ENCODE measurements at places on chromosomes 2 and 18.

DNA sequence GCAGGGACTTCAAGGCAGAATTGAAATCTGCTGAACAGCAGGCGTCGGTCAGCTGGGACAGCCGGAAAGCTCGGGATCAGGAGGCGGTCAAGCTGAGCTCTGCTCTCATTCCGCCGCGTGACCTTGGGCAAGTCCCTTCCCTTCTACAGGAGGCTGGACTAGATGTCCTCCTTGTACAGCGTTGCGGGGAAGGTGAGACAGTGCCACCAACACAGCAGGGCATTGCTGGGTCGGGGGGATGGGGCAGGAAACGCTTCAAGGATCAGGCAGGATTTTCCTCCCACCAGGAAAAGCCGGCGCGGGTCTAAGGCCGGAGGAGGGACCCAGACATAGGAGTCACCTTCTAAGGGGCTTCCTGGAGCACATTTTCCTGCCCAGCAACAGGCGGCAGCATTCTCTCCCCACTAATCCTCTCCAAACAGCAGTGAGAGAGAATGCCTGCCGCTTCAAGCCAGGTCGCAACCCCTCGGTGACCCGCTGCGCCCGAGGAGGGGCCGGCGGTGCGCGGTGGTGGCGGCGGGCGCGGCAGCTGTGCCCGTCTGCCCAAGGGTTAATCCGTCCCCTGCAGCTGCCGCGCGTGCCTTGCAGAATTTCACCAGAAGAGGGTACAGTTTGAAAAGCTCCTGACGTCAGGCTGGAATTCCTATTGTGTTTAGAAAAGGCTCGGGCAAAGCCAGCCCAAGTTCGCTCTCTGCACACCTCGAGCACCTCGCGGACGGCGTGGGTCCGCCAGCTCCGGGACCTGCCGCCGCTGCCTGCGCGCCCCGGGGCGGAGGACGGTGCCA is at the start of gene KCNF1:
TSS of gene KCNF1 (plus strand) at position 644 of the 785 bp plus-strand sequence. CDS start 493 bp downstream, outside the sequence.
- DNase-seq, result peak; percentile 20

DNA sequence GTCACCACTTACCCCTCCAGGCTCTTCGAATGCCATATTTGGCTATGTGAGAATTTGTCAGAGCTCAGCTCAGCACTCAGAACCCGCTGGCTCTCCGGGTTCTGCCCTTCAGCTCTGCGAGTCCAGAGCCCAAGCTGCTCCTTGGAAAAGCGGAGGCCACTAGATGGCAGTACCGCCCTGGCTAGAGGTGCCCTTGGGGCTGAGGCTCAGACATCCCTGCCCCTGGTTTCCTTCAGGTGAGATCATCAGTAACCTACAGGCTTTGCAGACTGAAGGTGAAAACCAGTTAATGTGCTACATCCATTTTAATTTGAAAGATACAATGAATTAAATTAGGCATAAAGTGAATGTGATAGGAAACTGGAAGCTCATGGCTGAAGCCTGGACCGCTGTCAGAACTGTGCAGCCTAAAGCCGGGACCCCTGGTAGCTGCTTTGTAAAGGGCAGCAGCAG is 285.6 kb downstream of the AGAP1 start:
- DNase-seq, result peak; percentile 26

DNA sequence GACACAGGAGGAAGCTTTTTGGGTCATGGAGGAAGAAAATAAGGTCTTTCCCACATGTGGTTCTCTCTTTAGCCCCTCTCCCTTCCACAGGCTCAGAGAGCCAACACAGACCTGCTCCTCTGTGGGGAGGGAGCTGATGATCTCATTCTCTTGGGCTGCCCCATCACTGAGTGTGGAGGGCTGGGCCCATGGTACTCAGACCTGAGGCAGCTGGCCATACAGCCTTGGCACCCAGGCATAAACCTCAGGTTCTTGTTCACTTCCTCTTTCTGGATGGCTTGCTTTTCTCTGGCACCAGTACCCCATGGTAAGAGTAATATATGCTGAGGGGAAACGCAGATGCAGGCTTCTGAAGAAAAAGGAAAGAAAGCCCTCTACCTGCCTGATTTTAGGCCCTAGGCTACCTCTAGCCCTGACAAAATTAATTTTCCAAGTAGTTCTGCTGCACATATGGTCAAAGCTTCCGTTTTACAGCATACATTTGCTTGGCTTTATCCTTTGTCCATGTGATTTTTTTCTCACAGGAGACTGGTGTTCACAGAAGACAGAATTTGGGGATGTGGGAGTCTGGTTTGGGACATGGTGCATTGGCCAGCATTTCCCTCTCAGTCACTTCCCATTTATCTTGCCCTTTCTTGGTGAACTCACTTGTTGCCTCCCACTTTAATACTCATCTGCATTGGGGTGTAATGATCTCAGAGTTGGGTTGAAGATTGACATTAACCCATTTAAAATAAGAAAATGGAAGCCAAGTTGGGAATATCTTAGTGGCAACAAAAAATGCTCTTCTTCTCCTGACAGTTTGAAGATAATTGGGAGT is 11.1 kb downstream of the DHRS9 start:
- DNase-seq, result no peak

DNA sequence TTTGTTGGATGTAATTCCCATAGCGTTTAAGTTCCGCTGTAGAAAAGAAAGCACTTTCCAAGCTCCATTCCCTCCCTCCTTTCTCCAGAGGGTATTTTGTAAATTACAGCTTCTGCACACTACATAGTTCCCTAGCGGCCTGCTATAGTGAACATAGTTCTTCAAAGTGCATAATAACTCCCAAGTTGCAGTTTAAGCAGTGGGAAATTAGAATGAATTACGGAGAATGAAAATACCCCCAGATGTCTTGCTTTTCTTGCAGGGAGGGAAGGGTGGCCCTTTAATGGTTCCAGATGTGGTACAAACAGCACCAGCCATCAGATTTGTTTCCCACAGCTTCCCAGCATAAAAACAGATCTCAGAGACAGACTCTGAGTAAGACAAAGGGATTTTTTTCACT is 893.9 kb downstream of the SUCLG1 start:
- DNase-seq, result peak; percentile 78

DNA sequence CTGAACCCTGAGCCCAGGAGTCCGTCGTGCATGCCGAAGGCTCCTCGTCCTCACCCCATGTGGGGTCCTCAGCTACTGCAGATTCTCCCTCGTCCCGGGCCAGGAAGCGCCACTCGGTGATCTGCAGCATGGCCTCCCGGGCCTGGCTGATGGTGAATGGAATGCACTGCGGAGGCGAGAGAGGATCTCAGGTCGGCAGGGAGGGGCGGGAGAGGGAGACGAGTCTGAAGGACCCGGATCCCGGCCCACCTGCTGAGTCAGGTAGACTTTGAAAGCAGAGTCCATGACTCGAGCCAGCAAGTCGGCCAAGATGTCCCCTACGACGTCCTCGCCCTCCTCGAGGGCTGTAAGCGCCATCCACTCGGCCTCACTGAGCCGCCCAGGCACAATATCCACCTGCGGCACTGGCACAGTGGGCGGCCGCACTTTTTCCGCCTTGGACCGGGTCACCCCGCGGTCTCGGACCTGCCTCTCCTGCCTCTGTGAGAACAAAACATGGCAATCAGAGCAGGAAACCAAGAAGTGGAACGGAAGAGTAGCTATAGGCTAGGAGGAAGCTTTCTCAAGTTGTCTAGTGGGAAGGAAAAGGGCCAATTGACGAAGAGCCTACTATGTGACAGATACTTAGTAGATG is 5.5 kb downstream of the C2orf81 start:
- DNase-seq, result no peak

GRCh38 chr2:65436824-65437221 is 4.4 kb upstream of the SPRED2 start:
- no peak for DNase-seq

DNA sequence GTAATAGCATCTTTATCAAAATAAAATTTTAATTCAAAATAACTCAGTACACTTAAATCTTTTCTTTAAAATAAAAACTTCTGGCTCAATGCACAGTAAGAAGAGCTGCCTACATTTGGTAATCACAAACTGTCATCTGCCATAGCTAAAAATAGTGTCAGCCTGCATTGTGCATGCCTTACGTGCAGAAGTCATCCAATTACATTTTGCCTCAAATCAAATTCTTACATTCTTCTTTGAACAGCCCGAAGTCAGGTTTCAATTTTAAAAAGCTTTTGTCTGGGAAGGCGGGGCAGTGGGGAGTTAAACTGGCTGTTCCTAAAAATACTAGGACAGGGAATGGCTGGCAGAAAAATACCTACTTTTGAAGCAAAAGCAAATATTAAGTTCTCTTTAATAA is 51.1 kb downstream of the RTN4 start:
- peak; percentile 58 for DNase-seq

- DNase-seq, result no peak
Observed at GRCh38 chr2:23460993-23461392, 76.0 kb downstream of the KLHL29 start.

DNA sequence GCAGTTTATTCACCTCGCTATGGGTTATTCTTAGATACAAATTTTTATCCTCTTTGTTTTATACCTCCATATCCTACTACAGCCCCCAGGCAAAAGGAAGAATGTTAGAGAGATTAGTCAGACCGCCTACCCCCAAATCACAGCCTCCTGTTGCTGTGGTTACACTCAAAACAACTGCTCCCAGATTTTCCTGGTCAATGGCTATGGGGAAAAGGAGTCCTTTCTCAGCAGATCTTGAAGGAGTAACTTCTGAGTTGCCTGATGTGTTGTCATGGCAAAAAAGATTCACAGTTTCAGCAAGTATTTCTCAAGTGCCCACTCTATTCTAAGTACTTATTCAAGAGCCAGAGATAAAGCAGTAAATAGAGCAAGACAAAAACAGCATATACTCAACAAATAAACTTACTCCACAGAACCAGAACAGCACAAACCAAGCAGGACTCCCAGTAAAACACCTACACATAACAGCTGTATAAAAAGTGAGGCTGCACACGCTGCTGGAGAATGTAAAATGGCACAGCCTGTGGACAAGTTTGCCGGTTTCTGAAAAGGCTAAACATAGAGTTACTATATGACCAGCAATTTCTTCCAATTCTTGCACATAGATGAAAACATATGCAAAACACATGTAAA is 104.8 kb downstream of the NOL10 start:
- DNase-seq, result peak; percentile 64
